ENCODE measurements at places on chromosomes 13 and 19. TPM values are rescaled to one million over a fixed set of nuclear protein-coding genes. Genes with fewer than 3 reads are reported as not detected.

DNA sequence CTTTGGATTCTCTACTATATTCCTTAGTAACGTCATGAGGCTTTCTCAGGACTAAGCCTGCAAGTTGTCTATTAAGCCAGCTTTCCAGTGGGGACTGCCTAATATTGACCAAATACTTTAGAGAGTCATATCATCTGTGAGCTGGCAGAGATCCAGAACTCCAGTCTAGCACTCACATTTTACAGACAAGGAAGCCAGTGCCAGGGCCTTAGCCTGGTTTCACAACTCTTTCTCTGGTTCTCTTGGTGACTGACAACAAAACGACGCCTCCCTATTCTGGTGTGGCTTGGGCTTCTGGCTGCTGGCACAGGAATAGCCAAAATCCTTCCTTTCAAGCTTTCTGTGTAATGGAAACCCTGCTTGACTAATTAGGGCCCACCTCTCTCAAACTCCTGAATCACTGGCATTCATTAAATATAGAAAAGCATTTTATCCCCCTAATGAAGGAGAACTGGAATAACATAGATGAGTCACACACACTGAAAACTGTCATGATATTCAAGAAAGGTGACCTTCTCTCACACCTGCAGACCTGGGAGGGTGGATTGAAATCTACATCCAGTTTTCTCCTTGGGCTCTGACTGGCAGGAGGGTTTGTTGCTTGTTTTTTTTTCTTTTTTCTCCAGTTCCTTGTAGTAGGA, 75.2 kb upstream of the UBL3 start:
- H3K27ac ChIP-seq: peak overlapping the region; percentile 85
- H3K4me1 ChIP-seq: peaks cover 19% of the 10 kb centered on the region
- peak; percentile 75 for DNase-seq
- H3K27me3 ChIP-seq: no peaks in the 10 kb centered on the region
- H3K36me3 ChIP-seq: no peaks in the 10 kb centered on the region

POU2F2 gene
- 1.0 TPM for polyA plus RNA-seq

- H3K36me3 ChIP-seq: no peaks in the 10 kb centered on the region
- H3K27me3 ChIP-seq: no peaks in the 10 kb centered on the region
- no peaks in the 10 kb centered on the region for H3K4me1 ChIP-seq
- no peak for DNase-seq
- no peak overlapping the region for H3K27ac ChIP-seq
- H3K4me3 ChIP-seq: no peak overlapping the region
Observed at GRCh38 chr13:98664510-98664909, 87.6 kb upstream of the STK24 start.

DNA sequence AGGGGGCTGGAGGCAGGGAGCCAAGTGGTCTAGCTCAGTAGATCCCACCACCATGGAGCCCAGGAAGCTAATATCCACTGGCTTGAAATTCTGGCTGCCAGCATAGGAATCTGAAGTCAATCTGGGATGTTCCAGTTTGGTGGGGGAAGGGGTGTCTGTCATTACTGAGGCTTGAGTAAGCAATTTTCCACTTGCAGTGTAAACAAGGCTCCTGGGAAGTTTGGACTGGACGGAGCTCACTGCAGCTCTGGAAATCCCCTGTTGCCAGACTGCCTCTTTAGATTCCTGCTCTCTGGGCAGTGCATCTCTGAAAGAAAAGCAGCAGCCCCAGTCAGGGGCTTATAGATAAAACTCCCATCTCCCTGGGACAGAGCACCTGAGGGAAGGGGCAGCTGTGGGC, 349.2 kb upstream of the KLHL1 start:
- H3K27ac ChIP-seq: no peak overlapping the region
- H3K4me1 ChIP-seq: no peaks in the 10 kb centered on the region
- DNase-seq: no peak
- no peaks in the 10 kb centered on the region for H3K36me3 ChIP-seq
- H3K4me3 ChIP-seq: no peak overlapping the region

DNA sequence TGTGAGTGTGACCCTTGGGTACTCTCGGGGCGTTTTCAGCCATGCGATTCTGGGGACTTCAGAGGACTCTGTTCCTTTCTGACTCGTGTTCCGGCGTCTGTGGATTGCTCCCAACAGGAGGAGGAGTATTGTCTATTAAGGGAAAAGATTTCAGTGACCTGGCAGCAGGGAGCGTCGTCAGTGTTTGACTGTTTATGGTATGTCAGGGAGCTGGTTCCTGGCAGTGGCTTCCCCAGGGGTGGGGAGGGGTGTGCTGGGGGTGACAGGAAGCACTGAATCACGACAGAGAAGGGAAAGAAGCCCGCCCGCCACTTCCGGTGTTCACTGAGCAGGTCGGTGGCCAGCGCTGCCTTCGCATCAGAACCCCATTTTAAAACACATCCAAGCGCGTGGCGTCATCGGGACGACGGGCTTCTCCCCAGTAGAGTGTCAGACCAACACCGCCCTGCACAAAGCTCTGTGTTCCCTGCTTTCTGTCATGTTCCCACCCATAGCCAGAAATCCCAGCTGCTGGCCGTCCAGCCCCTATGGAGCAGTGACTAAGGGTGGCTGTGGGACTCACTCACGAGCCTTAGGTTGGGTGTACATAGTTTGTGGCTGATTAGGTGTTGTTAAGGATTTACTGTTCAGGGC, 33.8 kb downstream of the COL4A2 start:
- H3K27me3 ChIP-seq: peaks cover 29% of the 10 kb centered on the region
- no peaks in the 10 kb centered on the region for H3K36me3 ChIP-seq
- H3K27ac ChIP-seq: peak overlapping the region; percentile 79

DNA sequence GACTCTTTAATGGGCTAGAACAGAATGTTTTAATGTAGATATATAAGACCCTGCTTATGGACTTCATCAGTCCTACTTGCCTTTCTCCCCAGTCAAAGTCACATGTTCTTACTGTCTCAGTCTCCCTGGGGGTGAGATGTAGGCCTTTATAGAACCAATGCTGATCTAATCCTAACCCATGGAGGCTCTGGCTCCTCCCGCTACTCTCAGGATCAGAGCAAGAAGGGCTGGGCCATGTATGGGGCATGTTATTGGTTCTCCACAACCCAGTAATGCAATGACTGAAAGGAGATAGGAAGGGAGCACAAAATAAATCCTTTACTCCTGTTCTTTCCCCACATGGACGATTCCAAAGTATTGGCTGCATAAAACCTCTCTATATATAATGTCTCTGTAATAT, 82.3 kb downstream of the UGGT2 start:
- H3K27ac ChIP-seq: no peak overlapping the region
- no peak for DNase-seq
- H3K4me1 ChIP-seq: no peaks in the 10 kb centered on the region
- H3K4me3 ChIP-seq: no peak overlapping the region

- H3K4me3 ChIP-seq: no peak overlapping the region
- DNase-seq: no peak
- H3K4me1 ChIP-seq: no peaks in the 10 kb centered on the region
- H3K27ac ChIP-seq: no peak overlapping the region
- H3K36me3 ChIP-seq: no peaks in the 10 kb centered on the region
Observed at GRCh38 chr13:61728471-61728870, 312.8 kb upstream of the PCDH20 start.

GRCh38 chr19:4547303-4548237, 7.7 kb upstream of the LRG1 start:
- DNase-seq: no peak
- no peak overlapping the region for H3K27ac ChIP-seq
- no peak overlapping the region for H3K4me3 ChIP-seq
- H3K27me3 ChIP-seq: no peaks in the 10 kb centered on the region
- H3K4me1 ChIP-seq: peaks cover 39% of the 10 kb centered on the region

Measured in left lung (tissue), 14 donors.